Occipital lobe (tissue), 3 donors: ENCODE measurements at places on chromosomes 4 and X. TPM values are rescaled to one million over a fixed set of nuclear protein-coding genes. Genes with fewer than 3 reads are reported as not detected.

The FBXO8 gene
- total RNA-seq: 32.9 TPM

The SPANXC gene
- total RNA-seq: not detected

The UCP1 gene
- total RNA-seq: not detected

The TLR2 gene
- 1.6 TPM for total RNA-seq

The NKX3-2 gene
- total RNA-seq: not detected
